ENCODE measurements at places on chromosomes 6 and 20.
A peak's percentile ranks its signal among the peaks of the same experiment; 100 is the strongest.

DNA sequence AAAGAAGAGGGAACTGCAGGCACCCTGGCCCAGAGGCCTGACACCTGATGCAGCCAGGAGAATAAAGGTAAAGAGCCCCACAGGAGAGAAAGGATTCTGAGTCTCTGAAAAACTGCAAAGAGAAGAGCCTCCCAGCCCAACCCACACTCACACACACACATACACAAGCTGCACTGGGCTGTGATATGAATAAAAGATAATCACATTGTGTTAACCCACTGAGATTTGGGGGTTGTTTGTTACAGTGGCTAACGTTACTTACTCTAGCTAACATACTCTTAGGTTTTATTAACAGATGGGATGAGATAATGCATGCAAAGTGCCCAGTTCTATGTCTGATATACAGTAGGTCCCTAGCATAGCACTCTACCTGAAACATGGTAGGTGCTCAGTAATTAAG is 554.4 kb downstream of the CD83 start:
- H3K4me1 ChIP-seq: no peaks in the 10 kb centered on the region
- no peak overlapping the region for H3K4me3 ChIP-seq
- no peaks in the 10 kb centered on the region for H3K27me3 ChIP-seq
- no peak overlapping the region for H3K27ac ChIP-seq
- H3K36me3 ChIP-seq: no peaks in the 10 kb centered on the region

- no peak overlapping the region for H3K27ac ChIP-seq
- no peak for DNase-seq
- H3K4me3 ChIP-seq: no peak overlapping the region
These were observed 76.8 kb downstream of the NCOA7 start for GRCh38 chr6:125867483-125867942.

- DNase-seq: no peak
- H3K4me1 ChIP-seq: no peaks in the 10 kb centered on the region
- H3K27ac ChIP-seq: no peak overlapping the region
- peaks cover 3% of the 10 kb centered on the region for H3K27me3 ChIP-seq
- no peaks in the 10 kb centered on the region for H3K36me3 ChIP-seq
These were observed 181.9 kb downstream of the ERMARD start for GRCh38 chr6:169933251-169933821.

- no peak overlapping the region for H3K4me3 ChIP-seq
- H3K4me1 ChIP-seq: peaks cover 74% of the 10 kb centered on the region
- H3K36me3 ChIP-seq: no peaks in the 10 kb centered on the region
- H3K27ac ChIP-seq: peak overlapping the region; percentile 44
- no peak for DNase-seq
These were observed 1.2 kb downstream of the CD93 start for GRCh38 chr20:23084845-23085365.

- H3K27me3 ChIP-seq: no peaks in the 10 kb centered on the region
- no peak for DNase-seq
- no peak overlapping the region for H3K27ac ChIP-seq
- H3K4me1 ChIP-seq: no peaks in the 10 kb centered on the region
- H3K4me3 ChIP-seq: no peak overlapping the region
- no peaks in the 10 kb centered on the region for H3K36me3 ChIP-seq
These were observed 146.1 kb downstream of the TFAP2A start for GRCh38 chr6:10268611-10269310.

DNA sequence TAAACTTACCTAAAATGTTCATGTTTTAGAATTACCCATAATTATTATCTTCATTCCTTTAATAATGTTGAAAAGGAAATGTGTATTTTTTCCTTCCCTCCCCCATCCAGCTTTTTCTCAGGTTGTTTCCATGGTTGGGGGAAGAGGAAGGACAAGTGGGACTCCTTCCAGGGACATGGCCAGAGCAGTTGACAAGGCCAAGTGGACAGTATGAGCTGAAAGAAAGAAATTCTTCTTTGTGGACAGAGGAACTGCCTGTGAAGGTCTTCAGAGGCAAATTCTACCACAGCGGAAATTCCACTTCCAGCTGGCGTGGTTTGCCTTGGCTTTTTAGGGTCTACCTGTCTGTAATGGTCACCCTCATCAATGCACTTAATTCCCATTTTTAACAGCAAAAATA is 33.8 kb downstream of the RIN2 start:
- no peaks in the 10 kb centered on the region for H3K4me1 ChIP-seq
- no peaks in the 10 kb centered on the region for H3K36me3 ChIP-seq
- no peak overlapping the region for H3K27ac ChIP-seq
- DNase-seq: no peak

DNA sequence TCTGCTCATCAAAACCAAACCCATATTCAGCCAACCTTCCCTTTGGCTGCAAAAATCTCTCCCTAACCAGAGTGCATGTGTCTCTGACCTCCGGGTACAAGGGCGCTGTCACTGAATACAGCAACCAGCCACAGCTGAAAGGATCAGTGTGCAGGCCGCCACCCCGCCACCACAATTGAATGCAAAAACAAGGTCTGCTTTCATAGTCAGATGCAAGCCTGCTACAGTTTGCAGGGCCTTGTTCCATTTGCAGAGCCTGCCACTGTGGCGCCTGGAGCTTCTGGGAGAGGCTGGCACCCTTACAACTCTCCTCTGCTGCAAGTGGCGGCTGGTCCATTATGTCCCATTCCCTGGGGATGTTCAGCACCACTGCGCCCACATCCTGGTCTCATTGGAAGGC is 23.5 kb downstream of the MDGA1 start:
- H3K4me3 ChIP-seq: no peak overlapping the region
- H3K27me3 ChIP-seq: no peaks in the 10 kb centered on the region
- DNase-seq: no peak

- H3K4me1 ChIP-seq: peaks cover 63% of the 10 kb centered on the region
- peak overlapping the region; percentile 64 for H3K4me3 ChIP-seq
- peak overlapping the region; percentile 71 for H3K27ac ChIP-seq
- H3K27me3 ChIP-seq: no peaks in the 10 kb centered on the region
- DNase-seq: peak; percentile 69
These were observed 597 bp downstream of the ADA start for GRCh38 chr20:44650771-44651433.

- peaks cover 11% of the 10 kb centered on the region for H3K4me1 ChIP-seq
- peaks cover 65% of the 10 kb centered on the region for H3K36me3 ChIP-seq
- H3K27me3 ChIP-seq: no peaks in the 10 kb centered on the region
- H3K27ac ChIP-seq: no peak overlapping the region
These were observed 8.4 kb downstream of the RAB5IF start for GRCh38 chr20:36613974-36614373.

- no peaks in the 10 kb centered on the region for H3K4me1 ChIP-seq
- no peaks in the 10 kb centered on the region for H3K36me3 ChIP-seq
- no peak for DNase-seq
- no peaks in the 10 kb centered on the region for H3K27me3 ChIP-seq
- no peak overlapping the region for H3K4me3 ChIP-seq
- H3K27ac ChIP-seq: no peak overlapping the region
These were observed 4.9 kb upstream of the CDSN start for GRCh38 chr6:31125162-31125561.

GRCh38 chr6:169251371-169251802 is 2.3 kb downstream of the THBS2 start:
- no peaks in the 10 kb centered on the region for H3K36me3 ChIP-seq
- H3K4me3 ChIP-seq: no peak overlapping the region
- peaks cover 11% of the 10 kb centered on the region for H3K27me3 ChIP-seq
- no peak for DNase-seq
- H3K4me1 ChIP-seq: peaks cover 5% of the 10 kb centered on the region

DNA sequence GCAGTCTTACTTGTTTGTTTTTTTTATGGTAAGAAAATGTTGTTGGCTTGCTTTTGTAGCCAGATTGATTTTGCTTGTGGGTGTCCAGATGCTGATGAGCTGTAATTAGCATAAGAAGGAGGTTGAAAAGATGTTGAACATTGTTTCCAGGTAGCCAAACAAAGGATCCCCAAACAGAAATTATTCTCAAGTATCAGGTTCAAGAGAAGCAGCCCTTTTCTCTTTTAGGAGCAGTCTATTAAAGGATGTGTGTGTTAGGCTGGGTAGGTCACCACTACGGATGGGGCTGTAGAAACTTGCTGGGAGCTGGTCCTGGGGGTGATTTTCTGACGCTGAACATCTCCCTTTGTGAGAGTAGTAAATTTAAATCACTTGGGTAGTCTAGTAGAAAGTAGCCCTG is 86.9 kb upstream of the VSTM2L start:
- no peak for DNase-seq
- no peak overlapping the region for H3K27ac ChIP-seq
- H3K4me1 ChIP-seq: no peaks in the 10 kb centered on the region
- H3K4me3 ChIP-seq: no peak overlapping the region
- peaks cover 5% of the 10 kb centered on the region for H3K36me3 ChIP-seq
- H3K27me3 ChIP-seq: no peaks in the 10 kb centered on the region

DNA sequence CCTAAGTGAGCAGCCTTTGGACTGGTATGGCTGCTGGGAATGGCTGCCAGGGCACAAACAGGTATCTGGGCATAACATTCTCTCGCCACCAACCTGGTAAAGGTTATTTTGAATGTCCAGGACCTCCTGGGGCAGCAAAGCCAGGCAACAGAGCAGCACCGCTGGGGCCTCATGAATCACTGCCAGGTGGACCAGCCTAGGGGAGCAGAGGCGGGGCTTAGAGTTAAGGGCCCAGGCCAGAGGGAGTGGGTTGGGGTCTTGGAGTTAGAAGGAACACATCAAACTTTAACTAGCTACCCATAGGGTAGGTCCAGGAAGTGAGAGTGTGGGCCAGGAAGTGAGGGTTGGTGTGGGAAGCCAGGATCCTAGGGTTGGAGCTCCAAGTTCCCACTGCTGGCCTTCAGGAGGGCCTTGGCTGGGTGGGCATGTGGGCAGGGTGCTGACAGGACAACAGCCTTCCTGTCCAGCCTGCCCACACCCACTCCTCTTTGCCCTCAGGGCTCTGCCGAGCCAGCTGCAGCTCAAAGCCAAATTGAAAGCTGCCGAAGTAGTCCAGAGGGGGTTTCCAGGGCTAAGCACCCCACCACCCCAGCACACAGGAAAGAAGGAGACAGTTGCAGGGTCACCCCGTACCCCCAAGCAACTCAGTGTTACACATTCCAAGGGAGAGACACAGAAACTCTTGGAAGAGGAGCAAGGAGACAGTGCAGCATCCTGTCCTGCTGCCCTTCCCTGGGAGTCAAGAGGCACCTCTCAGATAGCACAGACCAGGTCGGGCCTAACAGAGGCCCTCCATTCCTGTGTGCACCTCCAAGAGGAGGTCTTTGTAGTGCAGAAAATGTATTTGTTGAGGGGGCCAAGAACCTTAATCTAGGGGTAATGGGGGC is 2.6 kb downstream of the NFKBIE start:
- no peaks in the 10 kb centered on the region for H3K27me3 ChIP-seq
- peaks cover 23% of the 10 kb centered on the region for H3K36me3 ChIP-seq
- peaks cover 54% of the 10 kb centered on the region for H3K4me1 ChIP-seq
- peak overlapping the region; percentile 94 for H3K4me3 ChIP-seq
- DNase-seq: peak; percentile 61

- no peaks in the 10 kb centered on the region for H3K27me3 ChIP-seq
- peaks cover 36% of the 10 kb centered on the region for H3K4me1 ChIP-seq
- H3K36me3 ChIP-seq: no peaks in the 10 kb centered on the region
- peak overlapping the region; percentile 78 for H3K27ac ChIP-seq
These were observed 388.4 kb upstream of the JARID2 start for GRCh38 chr6:14857501-14857900.

DNA sequence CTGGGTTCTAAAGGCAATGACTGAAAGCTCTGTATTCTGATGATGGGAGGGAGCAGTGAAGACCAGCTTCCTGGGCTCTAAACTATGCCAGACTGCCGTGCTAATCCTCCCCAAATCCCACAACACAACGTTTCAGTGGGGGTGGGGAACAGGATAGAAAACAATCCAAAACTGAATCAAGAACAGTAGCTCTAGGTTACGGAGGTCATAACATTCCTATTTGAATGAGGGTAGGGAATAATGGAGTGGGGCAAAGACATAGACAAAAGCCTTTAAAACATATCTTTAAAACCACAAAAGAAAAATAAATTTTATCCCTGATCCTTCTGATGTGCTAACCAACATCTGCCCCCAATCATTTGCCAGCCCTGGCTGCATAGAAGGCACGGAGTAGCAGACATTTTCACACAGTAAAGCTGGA is 7.8 kb downstream of the USP49 start:
- H3K4me3 ChIP-seq: no peak overlapping the region
- no peaks in the 10 kb centered on the region for H3K27me3 ChIP-seq
- no peak for DNase-seq
- no peaks in the 10 kb centered on the region for H3K36me3 ChIP-seq

DNA sequence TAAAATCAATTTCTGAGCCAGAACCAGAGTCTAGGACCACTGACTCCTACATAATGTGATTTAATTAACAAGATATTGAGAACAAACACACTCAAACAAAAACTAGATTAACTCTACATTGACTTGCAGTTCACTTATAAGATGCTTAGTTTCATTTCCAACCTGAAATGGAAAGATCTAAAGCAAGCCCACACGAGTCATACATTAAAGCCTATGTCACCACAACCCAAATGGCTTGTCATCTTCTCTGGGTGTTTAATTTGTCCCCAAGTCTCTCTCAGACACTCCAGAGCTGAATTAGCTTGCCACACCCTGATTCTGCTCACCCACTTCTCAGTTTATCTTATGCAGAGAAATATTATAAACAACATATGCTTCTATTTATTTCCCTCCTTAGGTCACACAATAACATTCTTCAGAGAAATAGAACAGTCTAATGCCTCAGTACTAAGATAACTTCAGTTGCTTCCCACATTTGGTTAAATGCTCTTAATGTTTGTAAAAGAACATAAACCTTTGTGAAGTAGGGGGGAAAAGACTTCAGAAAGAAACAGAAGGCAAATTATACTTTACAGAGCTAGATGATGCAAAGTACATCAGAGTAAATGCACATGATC is 8.8 kb upstream of the FBXO30 start:
- no peaks in the 10 kb centered on the region for H3K27me3 ChIP-seq
- H3K4me1 ChIP-seq: peaks cover 8% of the 10 kb centered on the region
- no peak overlapping the region for H3K4me3 ChIP-seq
- H3K27ac ChIP-seq: no peak overlapping the region
- no peaks in the 10 kb centered on the region for H3K36me3 ChIP-seq
- DNase-seq: no peak

DNA sequence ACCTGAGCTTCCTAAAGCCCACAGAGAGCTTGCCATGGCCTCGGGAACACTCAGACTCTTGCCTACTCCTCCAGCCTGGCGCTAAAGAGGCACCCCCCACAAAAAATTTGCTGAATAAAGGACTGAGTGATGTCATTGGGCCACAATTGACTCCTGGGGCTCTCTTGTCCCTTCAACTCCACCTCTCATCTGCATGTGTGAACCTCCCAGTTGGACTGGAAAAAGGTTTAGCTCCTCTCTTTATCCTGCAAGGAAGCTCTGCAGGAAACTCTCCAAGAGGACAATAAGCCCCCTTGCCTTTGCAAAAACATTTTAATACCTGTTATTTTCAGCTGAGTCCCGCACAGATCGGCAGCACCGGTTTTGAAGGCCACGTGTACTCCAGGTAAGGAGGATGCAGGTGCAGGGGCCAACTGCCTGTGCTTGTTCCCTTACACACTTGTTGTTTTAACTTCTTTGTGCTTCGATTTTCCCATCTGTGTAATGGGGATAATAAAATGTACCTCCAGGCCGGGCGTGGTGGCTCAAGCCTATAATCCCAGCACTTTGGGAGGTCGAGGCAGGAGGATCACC is 107.3 kb downstream of the TFAP2C start:
- H3K27me3 ChIP-seq: peaks cover 11% of the 10 kb centered on the region
- no peak for DNase-seq
- H3K4me1 ChIP-seq: no peaks in the 10 kb centered on the region
- H3K4me3 ChIP-seq: no peak overlapping the region

- H3K4me1 ChIP-seq: no peaks in the 10 kb centered on the region
- no peaks in the 10 kb centered on the region for H3K36me3 ChIP-seq
- no peaks in the 10 kb centered on the region for H3K27me3 ChIP-seq
- no peak overlapping the region for H3K4me3 ChIP-seq
- H3K27ac ChIP-seq: no peak overlapping the region
These were observed 104.2 kb downstream of the TFAP2B start for GRCh38 chr6:50922579-50923525.

All from natural killer cell (primary cell).